ENCODE measurements at places on chromosomes 7 and 10.
A peak's percentile ranks its signal among the peaks of the same experiment; 100 is the strongest.

DNA sequence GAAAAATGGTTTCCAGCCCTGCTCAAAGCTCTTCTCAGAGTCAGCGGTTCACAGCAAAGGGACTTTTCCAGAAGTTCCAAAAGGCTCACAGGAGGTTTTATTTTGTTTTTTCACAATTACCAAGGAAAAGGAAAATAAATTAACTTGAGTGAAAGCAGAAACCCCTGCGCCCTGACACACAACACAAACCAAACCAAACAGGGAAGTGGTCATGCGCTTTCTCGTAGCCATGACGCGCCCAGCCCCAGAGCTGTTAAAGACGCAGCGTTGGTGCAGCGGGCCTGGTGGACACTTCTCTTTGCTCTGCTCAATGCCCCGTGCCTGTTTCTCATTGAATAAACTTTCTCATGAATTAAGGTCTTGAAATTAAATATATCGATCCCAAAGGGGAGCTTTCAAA, 134.4 kb upstream of the LYZL2 start:
- DNase-seq: no peak

DNA sequence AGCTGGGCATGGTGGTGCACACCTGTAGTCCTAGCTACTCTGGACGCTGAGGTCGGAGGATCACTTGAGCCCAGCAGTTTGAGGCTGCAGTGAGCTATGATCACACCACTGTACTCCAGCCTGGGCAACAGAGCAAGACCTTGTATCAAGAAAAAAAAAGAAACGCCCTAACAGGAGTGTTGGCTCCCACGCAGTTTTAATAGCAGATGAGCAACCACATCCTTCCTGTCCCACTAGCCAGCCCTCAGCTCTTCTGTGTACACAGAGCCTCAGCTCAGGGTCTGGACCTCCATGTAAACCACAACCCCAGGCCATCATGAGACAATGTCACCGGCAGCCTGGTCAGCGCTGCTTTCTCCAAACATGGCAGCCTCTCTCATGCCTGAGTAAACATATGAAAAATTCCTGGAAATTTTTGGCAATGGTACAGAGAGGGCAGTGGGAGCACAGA, 108.2 kb downstream of the PIP4K2A start:
- peak; percentile 45 for DNase-seq

GRCh38 chr7:134562136-134562535, 13.2 kb downstream of the AKR1B15 start:
- peak; percentile 86 for DNase-seq

DNA sequence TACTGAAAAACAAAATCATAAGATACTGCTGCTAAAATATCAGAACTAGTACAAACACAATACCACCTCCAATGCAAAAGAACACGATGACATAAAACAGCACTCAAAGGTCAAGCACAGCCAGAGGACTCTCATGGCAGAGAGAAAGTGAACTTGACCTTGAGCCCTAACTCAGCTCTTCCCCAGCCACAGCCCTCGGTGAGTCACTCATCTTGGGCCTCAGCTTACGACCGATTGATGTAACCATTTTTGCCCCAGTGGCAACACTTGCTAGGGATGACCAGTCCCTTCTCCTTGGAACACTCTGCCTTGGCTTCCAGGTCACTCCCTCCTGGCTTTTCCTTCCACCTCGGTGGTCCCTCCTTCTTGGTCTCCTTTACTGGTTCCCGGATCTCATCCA, 77.8 kb downstream of the JAZF1 start:
- DNase-seq: peak; percentile 69

DNA sequence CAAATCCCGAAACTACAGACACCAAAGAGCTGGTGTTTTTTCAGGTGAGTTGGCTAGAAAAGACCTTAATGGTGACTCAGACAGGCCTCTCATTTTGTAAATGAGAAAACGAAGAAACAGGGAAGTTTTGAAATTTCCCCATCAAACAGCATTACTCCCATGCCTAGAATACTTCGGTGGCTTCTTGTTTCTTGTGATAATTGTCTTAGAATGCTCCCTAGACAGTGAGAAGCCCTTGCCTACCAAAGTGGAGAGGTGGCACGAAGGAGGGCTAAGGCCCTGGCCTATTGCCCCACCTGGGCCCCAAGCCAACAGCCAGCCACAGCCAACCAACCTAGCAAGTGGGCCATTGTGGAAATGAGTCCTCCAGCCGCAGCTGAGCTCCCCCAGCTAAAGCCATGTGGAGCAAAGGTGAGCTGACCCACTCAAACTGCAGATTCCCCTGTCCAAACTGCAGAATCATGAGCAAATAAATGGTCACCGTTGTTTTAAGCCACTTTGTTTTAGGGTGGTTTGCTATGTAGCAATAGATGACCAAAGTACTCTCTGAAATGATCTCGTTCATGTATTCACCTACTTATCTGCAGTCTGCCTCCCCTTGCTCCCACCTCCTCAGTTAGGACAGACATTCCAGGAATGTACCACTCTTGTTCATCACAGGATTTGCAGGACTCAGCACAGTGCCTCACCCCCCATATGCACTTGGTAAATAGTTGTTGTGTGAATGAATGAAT, 97.7 kb upstream of the FGFR2 start:
- no peak for DNase-seq

- no peak for DNase-seq
Measured at GRCh38 chr10:69486922-69487730, 35.9 kb downstream of the TSPAN15 start.

- no peak for DNase-seq
Measured at GRCh38 chr7:6181136-6181535, 91.3 kb downstream of the CYTH3 start.

DNA sequence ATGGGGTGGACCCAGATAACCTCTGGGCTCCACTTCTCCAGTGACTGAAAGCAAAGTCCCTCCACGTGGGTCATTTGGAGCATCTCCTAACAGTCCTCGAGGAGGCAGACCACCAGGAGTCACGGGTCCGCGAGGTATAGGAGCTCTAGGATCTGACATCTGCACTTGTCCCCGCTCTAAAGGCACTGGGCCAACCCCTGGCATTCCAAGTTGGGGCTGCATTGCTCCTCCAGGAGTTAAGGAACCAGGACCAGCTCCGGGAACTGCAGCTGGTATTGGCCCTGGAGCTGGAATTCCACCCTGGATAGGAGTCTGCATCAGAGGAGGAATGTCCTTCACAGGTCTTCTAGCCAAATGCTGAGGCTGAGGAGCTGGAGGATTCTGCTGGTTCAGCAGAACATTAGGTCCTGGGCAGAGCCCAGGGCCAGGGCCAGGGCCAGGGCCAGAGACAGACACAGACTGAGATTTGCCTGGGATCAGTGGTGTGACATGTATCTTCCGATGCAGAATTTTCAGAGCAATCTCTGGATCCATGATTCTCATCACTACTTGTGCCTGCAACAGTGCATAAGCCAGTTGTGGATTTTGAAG, 827 bp downstream of the CSTF2T start:
- DNase-seq: no peak

DNA sequence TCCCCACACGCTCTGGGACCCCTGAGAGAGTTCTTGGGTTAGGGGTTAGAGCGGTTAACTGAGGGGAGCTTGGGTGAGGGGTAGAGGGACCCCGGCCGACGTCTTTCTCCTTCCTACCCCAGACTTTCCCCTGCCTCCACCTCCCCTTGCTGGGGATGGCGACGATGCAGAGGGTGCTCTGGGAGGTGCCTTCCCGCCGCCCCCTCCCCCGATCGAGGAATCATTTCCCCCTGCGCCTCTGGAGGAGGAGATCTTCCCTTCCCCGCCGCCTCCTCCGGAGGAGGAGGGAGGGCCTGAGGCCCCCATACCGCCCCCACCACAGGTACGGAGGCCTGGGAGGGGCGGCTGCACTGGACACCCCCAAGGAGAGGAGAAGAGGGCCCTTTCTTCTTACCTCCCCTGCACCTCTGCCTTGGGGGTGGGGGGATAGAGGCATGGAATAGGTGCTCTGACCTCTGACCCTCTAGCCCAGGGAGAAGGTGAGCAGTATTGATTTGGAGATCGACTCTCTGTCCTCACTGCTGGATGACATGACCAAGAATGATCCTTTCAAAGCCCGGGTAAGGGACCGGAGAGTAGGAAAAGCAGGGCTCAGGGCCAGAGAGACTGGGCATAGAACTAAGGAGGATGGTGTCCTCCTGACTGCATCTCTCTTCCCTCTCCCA, 1.1 kb downstream of the ZYX start:
- DNase-seq: no peak

- DNase-seq: no peak
Measured at GRCh38 chr10:73819513-73820093, 8.2 kb upstream of the NDST2 start.
